ENCODE measurements at places on chromosomes 6 and 20.

- no peak for DNase-seq
These were observed 54.0 kb upstream of the PTPRK start for GRCh38 chr6:128574402-128574801.

GRCh38 chr6:34580707-34581560 lies 24.8 kb upstream of the SPDEF start:
- no peak for DNase-seq

DNA sequence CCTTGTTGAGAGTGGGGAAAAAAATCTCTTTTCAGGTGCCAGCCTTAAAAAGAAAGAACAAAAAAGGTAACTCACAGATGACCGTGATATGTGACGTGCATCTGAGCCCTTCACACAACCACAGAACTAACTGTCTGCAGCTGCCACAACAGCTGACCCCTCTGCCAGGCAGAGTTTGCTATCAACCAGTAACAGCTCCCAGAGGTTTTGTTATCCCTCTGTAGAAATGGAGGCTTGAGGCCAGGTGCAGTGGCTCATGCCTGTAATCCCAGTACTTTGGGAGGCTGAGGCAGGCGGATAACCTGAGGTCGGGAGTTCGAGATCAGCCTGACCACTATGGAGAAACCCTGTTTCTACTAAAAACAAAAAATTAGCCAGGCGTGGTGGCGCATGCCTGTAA lies 42.8 kb downstream of the SLC52A3 start:
- no peak for DNase-seq

GRCh38 chr20:31712564-31713311 lies 9.9 kb downstream of the BCL2L1 start:
- DNase-seq = no peak

GRCh38 chr6:110488606-110489190 lies 12.3 kb upstream of the SLC22A16 start:
- no peak for DNase-seq

DNA sequence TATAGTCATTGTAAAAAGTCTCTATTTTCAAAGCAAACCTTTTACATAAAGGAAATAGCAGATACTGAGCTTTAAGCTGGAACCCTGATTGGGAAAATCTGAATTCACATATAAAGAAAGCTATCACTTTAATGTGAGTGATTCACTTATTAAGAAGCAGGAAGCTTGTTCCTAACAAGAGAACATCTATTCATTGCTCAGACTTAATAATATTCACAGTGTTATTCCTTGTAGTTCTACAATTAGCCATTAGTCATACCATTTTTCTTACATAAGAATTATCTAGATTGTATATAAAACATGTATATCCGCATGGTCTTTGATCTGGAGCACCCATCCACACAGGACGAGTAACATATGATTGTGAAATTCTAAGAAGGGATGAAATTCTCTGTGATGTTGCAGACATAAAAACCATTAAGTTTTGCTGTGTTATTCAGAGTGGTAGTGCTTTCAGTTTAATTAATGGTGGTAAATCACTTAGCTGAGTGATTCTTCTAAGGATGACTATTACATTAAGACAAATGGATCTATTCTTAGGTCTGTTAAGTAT lies 71.1 kb upstream of the FOXQ1 start:
- no peak for DNase-seq

DNA sequence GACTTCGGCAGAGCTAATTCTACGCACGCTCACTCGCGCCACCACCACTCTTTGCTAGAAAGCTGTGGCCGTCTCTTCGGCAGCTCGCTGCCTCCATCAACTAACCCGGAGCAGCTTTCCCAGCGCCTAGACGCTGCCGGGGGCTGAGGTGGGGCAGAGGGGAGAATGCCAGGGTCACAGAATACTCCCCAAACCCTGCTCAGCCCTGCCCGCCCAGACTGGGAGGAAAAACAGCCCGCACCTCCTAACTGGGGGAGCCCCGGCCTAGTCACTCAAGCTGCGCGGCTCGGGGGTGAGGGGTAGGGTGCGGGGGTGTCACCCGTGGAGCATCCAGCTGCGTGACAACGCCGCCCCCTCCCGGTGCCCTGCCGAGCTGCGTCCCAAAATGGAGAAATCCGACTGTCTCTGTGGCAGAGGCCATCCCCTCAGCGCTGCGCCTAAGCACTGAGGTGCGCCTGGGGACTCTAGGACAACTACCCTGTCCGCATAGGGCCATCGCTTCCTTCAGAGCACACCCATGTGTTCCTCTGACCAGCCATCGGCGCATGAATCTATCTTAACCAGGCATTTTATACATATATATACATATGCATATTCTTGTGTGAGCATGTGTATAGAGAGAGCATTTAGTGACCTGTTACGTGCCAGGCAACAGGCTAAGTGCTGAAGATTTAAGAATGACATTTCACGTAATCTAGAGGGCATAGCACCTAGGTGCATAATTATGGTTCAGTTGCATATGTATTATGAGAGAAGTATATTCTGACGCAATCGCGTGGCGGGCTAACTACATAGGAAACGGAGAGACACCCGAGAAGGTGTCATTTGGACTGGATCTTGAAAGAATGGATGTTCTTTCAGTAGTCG lies 1.5 kb upstream of the TENT5A start:
- peak; percentile 73 for DNase-seq

DNA sequence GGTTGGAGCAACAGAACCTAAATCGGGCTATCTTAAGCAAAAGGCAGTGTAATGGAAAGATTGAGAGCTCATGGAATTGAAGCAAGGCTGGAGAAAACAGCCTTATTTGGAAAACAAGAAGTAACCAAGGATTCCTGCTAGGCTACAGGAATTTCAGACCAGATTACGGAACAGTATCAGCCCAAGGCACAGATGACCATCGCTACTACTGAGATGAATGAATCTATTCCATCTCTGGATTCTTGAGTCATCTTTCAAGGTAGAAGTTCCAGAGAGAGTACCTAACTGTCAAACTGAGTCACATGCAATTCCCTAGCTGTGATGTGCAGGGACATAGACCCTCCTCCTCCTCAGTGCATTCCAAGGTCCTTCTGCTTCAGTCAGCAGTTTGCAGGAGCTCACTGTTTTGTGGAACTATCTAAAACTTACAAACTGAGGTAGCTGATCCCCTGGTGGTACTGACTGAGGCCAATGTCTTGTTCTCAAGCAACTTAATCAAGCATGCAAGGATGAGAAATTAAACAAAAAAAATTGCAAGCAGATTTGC lies 62.0 kb upstream of the SMLR1 start:
- no peak for DNase-seq
